ENCODE measurements at places on chromosomes 16 and 17.
A peak's percentile ranks its signal among the peaks of the same experiment; 100 is the strongest.

GRCh38 chr16:80803339-80804055 lies 901 bp downstream of the CDYL2 start:
- peak; percentile 39 for ATAC-seq

GRCh38 chr17:31522284-31522931 lies 130.9 kb downstream of the RAB11FIP4 start:
- ATAC-seq = no peak

DNA sequence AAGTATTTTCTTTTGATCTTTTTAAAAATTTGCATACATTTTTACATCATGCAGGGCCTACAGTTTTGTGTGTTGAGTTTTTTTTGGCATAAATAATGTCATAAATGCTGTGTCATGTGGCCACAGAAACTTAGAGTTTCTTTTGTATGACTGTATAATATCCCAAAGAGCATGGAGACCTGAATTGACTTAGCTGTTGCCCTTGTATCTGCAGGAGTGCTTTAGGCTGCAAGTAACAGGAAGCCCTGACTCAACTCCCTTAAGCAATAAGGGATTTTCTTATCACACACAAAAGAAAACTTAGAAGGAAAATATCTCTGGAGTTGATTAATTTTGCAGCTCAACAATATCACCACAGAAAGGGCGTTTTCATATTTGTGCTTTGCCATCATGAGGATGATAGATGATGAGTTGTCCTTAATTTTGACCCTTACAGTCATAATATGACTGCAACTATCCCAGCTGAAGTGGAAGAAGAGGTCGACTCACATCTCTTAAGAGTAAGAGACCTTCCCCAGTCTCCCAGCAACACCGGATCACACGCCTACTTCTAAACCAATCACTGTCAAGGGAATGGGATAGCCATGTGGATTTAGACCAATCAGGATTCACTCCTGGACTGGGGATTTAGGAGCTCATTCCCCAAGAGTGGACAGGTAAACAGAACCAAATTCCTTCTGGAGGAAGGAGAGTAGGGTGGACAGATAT lies 138.9 kb downstream of the GSG1L start:
- ATAC-seq = no peak

GRCh38 chr17:78653382-78653781 lies 76.2 kb upstream of the DNAH17 start:
- ATAC-seq = no peak

DNA sequence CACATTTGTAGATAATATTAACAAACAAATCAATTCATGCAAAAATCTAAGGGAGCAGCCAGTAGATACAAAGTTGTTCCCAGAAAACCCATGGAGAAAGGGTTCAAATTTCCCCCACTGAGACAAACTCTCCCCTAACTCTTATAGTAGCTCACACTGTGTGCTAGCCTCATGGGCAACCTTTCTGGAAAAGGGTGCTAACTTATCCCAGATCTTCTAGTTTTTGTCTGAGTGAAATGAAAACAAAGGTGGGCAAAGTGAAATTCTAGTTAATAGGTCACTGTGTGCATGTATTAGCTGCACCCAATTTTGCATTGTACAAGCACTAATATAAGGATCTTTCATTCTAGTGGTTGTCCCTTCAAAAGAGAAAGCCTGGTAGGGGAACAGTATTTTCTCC lies 9.9 kb upstream of the USP32 start:
- ATAC-seq = no peak

All from stimulated activated memory B cell treated with anti-CD40 and anti-IgM and Interleukin-4, amounts not matched to agents 10 μg/mL and 1 μg/mL and 100 μg/mL, for 72 hours (primary cell).